ENCODE measurements at places on chromosomes 4 and X.

GRCh38 chrX:110222497-110223257, 95.2 kb downstream of the AMMECR1 start:
- no peak for DNase-seq

- DNase-seq = no peak
These were observed 119.1 kb upstream of the OTUD4 start for GRCh38 chr4:145299380-145300076.

- DNase-seq = no peak
These were observed 1.6 kb upstream of the WWC2 start for GRCh38 chr4:183097231-183098018.

- no peak for DNase-seq
These were observed 95.7 kb upstream of the MAOA start for GRCh38 chrX:43560247-43560946.

GRCh38 chr4:86286726-86287125, 73.1 kb downstream of the MAPK10 start:
- DNase-seq = no peak

DNA sequence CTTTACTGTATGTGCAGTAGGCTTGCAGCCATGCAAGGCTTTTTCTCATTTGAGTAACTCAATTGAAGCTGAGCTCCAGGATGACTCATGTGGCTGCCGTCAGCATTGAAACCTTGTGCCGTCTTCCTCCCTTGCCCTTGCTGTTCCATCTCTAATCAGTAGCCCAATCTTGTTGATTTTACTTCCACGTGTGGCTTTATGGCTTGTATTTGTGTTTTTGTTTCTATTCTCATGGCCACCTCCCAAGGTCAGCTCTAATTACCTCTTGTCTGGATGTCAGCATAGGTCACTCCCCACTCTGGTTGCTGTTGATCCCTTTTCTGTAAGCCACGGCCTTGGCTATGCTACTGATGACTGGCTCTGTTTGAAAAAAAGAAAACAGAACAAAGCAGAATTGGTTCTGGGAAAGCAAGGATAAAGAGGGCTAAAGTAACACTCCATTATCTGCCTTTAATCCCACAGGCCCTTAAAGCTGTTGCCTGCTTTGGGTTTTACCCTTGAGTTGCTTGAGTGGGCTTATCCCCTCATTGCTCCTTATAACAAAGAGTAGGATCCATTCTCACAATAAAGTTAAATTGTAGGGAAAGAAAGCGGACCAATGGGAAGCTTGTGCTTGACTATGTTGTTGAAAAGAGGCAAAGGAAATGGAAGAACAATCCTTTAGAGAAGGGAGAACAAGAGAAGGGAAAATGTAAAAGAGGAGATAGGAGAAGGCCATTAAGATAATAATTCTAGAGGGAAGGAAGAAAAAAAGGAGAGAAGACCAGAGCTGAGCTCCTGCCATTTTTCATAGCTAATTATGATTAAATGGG, 173.9 kb upstream of the PGRMC2 start:
- DNase-seq = no peak

DNA sequence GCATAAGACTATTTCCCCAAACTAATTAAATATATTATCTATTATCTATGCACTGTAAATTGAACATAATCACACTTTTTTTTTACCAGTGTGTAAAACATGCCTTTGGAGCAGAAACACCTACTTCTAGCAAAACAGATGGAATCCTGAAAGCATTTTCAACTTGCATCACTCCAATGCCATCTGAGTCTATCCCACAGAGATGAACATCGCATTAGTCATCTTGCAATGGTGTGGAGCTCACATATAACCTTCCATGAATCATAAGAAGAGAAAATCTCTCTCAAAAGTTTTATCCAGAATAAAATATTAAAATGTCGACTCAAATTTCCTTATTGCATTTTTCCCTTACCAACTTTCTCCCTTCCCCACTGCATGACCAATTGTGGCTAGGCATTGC, 406.7 kb upstream of the ACTRT1 start:
- DNase-seq = no peak

DNA sequence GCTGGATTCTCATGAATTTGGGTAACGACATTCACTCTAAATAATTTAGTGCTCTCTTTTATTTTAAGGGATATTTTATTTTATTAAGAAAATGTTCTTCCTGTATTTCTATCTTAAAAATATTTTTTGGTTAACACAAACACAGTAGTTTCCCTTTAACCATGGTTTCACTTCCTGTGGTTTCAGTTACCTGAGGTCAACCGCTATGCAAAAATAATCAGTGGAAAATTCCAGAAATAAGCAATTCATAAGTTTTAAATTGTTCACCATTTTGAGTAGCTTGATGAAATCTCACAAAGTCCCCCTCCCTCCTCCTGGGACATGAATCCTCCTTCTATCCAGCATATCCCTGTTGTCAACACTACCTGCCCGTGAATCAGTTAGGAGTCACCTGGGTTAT, 71.4 kb downstream of the GBA3 start:
- DNase-seq = no peak

DNA sequence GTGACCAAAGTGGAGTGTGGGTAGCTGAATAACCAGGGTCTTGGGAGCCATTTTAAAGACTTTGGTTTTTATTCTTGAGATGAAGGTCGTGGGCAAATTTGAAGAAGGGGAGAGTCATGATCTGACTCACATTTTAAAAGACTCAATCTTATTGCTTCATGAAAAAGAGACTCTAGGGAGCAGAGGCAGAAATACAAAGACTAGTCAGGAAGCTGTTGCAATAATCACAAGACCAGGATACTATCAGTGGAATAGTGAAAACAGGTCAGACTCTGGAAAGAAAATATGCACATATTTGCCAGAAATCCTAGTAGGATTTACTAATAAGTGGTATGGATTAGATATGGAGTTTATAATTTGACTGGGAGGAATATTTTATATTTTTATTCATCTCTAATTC, 448.4 kb downstream of the RAPGEF2 start:
- DNase-seq = no peak

DNA sequence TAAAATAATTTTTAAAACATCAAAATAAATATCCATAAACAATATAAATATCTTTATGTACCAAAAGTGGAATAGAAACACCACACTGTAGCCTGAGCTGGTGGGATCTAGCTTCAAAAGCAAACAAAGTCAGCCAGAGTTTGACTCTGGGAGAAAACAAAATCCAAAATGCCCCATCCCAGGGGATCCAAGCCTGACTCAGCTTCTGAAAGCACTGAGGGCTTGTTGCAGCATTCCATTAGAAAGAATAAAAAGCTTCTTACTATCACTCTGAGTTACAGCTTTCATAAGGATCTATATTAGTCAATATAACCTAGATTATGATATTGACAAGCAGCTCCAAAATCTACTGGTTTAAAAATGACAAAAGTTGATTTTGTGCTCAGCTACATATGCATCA, 149.7 kb upstream of the ANKRD50 start:
- no peak for DNase-seq

GRCh38 chrX:39815631-39816030, 282.1 kb downstream of the BCOR start:
- DNase-seq = no peak

DNA sequence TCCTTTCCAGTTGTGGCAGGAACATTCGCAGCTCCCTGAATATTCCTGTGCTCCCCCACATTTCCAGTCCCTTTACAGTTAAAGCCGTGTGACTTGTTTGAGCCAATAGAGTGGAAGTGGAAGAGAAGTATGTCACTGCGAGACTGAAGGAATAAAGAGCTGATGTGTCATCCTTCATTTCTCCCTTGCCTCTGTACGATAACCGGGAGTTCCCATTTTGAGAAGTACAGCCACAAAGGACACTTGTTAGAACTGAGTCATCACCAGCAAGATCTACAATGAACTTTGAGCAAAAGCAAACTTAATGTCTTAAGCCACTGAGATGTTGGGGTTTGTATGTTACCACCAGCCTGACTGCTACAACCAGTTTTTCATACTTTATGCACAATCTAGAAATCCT, 92.3 kb downstream of the SPRY1 start:
- no peak for DNase-seq

DNA sequence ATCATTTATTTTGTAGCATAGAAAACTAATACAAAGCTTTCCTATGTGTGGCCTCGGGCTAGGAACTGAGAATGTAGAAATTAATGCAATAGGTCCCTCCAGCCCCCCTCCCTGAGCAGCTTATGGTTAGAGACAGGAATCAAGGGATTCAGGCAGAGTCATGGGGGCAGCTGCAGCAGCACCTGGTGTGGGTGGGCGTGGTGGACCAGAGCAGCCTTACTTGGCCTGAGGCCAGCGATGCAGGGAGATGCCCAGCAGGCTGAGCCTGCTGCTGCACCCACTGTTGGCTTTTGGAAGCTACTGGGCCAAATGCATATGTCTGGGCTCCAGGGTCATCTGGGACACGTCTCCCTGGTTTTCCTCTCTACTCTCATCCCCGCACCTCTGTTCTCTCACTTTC, 74.0 kb downstream of the STK32B start:
- no peak for DNase-seq

GRCh38 chrX:44036336-44036735, 63.1 kb upstream of the NDP start:
- DNase-seq = no peak

DNA sequence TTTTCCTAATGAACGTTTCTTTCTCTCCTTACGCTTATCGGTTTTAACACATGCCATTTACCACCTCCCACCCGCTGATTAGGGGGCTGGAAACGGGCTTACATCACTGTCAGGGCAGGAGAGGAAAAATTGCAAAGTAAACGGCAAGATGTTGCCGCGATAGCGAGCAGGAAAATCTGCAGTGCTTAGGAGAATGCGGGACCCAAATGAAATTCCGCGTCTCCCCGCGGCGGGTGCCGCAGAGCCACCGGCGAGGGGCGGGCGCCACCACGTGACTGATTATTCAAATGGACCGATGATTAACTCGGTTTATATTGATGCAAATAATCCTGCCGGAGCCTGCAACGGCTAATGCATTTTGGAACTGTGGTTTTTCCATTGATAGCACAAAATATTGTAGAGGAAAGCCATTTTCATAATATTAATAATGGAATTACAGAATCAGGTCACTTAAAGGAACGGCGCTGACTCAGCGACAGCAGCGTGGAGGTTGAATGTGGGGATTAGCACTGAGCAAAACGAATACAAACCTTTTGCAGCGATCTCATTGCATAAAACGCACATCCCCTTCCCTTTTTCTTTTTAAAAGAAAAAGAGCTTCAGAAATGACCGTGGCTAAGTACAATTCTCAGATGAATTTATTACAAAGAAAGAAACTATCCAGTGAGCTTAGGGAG, 224.2 kb downstream of the STIM2 start:
- no peak for DNase-seq

DNA sequence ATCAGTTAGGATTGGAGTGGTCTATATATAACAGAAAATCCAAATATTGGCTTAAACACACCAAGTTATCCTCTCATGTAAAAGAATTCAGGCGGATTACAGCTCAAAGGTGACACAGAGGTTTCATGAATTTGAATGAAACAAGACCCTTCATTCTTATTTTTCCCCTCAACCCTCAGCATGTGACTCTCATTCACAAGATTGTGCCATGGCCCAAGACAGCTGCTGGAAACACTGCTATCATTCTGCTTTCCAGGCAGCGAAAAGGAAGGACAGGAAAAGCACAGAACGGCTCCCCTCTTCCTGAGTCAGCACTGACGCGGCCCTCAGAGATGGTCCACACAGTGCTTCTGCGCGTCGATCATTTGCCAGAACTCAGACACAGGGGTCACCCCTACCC, 891.0 kb upstream of the FRG1 start:
- no peak for DNase-seq

GRCh38 chrX:16063141-16063540, 60.2 kb upstream of the GRPR start:
- DNase-seq = no peak

DNA sequence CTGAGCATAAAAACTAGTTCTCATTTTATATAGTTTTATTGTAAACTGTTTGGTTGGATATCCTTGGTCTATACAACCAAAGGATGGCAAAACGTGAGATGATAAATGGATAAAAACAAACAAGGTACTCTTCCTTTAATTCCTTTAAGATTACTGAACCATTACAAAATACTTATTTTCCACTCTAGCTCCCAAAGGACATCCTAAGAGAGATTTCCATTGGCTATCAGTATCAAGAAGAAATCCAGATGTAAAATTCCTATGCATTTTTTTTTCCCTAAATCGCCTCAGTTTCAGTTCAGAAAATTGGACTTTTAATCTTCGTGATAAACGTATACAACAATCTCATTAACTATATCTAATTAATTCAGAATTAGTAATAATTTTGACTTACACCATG, 2.3 kb downstream of the FBXL5 start:
- DNase-seq = no peak

- no peak for DNase-seq
These were observed 37.6 kb downstream of the PGRMC2 start for GRCh38 chr4:128249787-128250668.

- no peak for DNase-seq
These were observed 86.1 kb downstream of the CENPC start for GRCh38 chr4:67459164-67459563.

GRCh38 chr4:173282626-173283025, 51.5 kb downstream of the HMGB2 start:
- DNase-seq = no peak

- no peak for DNase-seq
These were observed 186.4 kb upstream of the NDST3 start for GRCh38 chr4:117847849-117848248.

- no peak for DNase-seq
These were observed 231.2 kb upstream of the CPEB2 start for GRCh38 chr4:14771094-14771493.

DNA sequence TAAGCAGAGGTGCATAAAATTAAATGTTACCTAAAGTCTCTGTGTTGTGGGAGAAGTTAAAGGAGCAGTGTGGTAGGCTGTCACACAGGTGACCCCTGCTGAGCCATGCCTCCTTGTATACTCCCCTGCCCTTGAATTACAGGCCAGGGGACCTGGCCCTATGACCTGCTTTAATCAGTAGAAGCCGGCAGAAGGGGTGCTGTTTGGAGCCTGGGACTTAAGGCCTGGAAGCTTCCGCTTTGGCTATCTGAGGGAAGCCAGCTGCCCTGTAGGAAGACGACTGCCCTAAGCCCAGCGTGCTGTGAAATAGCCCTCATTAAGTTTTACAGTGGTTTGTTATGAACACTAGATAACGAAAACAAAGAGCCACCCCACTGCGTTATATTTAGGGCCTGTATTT, 34.1 kb downstream of the SPINK2 start:
- peak; percentile 33 for DNase-seq
